ENCODE measurements at places on chromosomes 2 and 18. TPM values are rescaled to one million over a fixed set of nuclear protein-coding genes. Genes with fewer than 3 reads are reported as not detected.
A peak's percentile ranks its signal among the peaks of the same experiment; 100 is the strongest.

- no peak for DNase-seq
These were observed 156.8 kb upstream of the STK17B start for GRCh38 chr2:196328088-196328680.

- no peak for DNase-seq
These were observed 801.6 kb upstream of the POU3F3 start for GRCh38 chr2:104052356-104052755.

The CRYBA2 gene
- total RNA-seq, result not detected

DNA sequence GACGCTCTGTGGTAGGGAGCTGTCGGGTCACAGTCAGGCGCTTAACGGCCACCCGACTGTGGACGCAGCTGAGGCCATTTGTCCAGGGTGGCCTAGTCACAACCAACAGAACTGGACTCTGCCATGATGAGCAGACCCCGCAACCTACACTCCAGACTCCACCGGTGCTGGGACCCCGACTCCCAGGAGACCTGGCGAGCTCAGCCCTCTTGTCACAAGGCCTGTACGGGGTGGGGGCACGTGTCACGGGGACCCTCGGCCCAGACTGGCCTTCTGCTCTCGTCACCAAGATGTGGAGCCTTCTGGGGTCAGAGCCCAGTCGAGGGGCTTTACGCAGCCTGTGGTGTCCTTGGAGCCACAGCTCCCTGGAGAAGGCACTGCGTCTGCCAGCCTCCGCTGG lies 22.5 kb downstream of the NFATC1 start:
- no peak for DNase-seq

- peak; percentile 88 for DNase-seq
These were observed at the start of gene EVA1A for GRCh38 chr2:75560768-75561565. Gene EVA1A (minus strand): TSS chr2:75560939. CDS start chr2:75518140, 42,799 bp downstream.

DNA sequence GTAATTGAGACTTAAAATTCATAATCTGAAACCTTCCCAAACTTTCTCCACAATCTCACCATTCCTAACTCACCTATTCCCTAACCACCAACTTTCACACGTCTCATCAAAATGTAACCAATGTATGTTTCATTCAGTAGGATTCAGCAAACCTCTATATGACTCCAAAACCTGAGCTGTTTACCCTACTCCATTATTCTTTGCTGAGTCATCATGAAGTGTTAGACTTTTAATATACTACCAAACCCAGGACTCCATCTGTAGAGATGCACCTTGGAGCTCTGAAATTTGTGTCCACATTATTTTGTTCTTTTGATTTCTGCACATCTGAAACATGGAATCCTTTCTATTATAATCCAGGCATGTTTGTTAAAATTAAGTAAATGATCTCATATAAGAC lies 727.0 kb upstream of the PIK3C3 start:
- DNase-seq, result no peak

The IGFBP2 gene
- 40.1 TPM for total RNA-seq

- DNase-seq, result peak; percentile 40
These were observed 75.5 kb upstream of the KLF7 start for GRCh38 chr2:207241198-207241597.
